ENCODE measurements at places on chromosomes 1 and 21.

- no peak for DNase-seq
Measured at GRCh38 chr1:201988601-201989000, 6.2 kb downstream of the RNPEP start.

DNA sequence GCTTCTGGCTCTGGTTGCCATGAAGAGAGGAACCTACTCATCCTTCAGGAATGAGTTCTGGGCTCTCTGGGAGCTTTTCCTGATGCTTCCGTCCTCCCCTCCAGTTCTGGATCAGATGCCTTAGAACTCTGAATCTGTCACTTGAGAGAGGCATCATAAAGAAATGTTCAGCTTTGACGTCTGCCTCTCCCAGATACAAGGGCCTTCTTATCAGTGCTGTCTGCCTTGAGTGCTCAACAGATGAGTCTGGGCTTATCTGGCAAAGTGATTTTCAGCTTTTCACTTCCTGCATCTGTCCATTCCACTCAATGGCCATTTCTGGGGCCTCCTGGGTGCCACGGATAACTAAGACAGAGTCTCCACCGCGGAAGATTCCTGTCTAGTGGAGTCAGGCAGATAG is 12.3 kb upstream of the OTUD3 start:
- no peak for DNase-seq

DNA sequence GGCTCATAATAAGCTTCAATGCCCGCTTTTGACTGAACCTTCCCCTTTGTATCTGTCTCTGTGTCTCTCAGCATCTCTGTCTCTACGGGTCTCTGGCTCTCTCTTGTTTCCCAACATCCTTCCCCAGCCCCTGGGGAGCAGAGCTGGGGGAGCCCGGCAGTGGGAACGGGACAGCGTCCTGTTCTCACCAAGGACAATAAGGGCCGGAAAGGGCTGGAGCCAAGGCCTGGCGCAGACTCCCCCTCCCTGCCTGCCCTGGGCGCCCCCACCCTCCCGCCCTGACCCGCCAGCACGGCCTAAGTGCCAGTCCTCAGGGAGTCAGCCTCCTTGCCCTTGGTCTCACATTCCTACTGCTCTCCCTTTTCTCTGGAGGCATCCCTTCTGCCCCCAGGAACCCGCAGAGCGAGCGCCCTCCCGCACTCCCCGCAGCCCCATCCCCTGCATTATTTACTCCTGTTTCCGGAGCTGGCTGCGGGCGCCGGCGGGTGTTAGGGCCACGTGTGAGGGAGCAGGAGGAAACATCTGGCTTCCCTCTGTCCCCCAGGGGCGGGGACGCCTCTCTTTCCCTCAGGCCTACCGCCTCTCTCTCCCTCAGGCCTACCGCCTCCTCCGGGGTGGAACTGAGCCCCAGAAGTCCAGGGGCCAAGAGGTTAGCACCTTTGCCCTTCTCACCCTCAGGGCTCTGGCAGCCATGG is 6.5 kb downstream of the KRTCAP2 start:
- DNase-seq = no peak

GRCh38 chr1:209249280-209249670 is 334.2 kb upstream of the CAMK1G start:
- no peak for DNase-seq

DNA sequence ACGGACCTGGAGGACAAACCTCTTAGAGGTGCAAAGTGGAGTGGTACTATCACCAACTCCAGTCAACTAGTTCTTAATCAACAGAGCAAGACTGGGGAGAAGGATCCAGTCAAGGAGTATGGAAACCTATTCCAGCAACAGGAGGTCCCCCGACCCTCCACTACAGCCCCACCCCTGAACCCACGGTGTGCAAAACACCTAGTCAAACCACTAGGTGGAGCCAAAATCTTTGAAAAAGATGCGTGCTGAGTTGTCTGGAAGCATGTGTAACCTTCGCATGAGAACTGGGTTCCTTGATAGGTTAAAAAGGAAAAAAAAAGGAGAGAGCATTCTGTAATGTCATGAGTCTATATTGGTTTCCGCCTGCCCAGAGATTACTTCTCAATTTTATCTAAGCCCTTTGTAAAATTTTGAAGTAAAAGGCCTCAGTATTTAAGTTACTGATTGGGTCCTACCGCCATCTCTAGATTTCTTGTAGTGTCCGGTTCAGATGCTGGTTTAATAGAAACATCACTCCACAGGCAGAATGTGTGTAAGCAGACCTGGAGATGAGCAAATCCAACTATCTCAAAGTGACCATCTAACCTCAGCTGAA is 81.9 kb upstream of the HAO2 start:
- no peak for DNase-seq

DNA sequence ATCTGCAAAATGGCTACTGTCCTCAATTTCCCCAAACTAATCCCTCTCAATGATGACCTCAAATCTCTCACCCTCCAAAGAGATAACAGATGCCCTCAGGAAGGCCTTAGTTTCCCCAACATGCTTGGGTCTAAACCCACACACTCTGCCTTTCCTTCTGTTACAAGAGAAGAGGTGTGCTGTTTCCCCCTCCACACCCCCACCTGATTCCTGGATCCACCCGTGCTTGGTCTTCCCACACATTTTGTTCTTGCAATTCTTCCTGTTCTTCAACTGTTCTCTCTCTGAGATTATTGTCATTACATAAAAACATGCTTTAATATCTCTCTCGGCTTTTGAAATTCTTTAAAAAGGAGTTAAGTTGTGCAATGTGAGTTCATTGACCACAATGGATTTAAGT is 5.7 kb upstream of the CBR3 start:
- no peak for DNase-seq

DNA sequence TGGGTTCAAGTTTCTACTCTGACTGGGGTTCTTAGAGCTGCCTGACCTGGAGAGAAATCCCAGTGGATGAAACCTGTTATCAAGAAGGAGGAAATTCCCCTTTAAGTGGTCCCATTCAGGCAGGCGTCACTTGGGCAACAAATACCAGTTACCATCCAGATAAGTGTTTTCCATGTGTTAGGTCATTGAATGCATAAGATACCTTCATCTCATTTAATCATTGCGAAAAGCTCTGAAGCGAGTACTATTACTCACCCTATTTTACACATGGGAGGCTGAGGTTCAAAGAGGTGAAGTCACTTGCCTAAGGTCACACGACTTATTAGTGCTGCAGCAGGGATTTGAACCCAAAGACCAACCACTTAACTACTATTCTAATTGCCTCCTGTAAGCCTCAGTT is 45.5 kb upstream of the RPL11 start:
- no peak for DNase-seq

GRCh38 chr1:209583408-209583807 is at the start of gene CAMK1G:
Gene CAMK1G, plus strand, starts transcription at chr1:209583714. Its CDS starts 11,270 bp downstream, at chr1:209594984.
- no peak for DNase-seq

GRCh38 chr21:44461005-44461404 is 5.7 kb downstream of the LRRC3 start:
- DNase-seq = no peak

GRCh38 chr1:3417082-3417739 is 37.3 kb upstream of the ARHGEF16 start:
- DNase-seq = no peak

DNA sequence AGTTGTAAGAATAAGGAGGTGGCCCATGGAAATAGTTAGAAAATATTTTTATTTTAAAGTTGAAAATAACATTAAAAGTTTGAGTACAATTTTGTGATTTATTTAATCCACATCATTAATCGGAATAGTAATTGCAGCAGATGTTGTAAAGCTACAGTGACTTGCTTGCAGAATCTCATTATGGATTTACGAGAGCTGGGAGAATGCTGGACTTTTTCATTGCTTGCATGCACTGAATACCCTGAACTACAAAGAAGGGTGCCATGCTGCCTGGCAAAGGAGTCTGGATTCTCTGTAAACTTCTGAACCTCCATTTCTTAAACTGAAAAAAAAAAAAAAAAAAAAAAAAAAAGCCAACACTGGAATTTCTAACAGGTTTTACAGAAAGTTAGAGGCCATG is 26.5 kb downstream of the WDR64 start:
- no peak for DNase-seq
